Stimulated activated naive CD8-positive, alpha-beta T cell treated with anti-CD3 and anti-CD28 coated beads, Interleukin-15, Interleukin-2, amounts not matched to agents 100 U/mL and 50 U/mL, for 24 hours (primary cell): ENCODE measurements at places on chromosomes 7 and 10.

DNA sequence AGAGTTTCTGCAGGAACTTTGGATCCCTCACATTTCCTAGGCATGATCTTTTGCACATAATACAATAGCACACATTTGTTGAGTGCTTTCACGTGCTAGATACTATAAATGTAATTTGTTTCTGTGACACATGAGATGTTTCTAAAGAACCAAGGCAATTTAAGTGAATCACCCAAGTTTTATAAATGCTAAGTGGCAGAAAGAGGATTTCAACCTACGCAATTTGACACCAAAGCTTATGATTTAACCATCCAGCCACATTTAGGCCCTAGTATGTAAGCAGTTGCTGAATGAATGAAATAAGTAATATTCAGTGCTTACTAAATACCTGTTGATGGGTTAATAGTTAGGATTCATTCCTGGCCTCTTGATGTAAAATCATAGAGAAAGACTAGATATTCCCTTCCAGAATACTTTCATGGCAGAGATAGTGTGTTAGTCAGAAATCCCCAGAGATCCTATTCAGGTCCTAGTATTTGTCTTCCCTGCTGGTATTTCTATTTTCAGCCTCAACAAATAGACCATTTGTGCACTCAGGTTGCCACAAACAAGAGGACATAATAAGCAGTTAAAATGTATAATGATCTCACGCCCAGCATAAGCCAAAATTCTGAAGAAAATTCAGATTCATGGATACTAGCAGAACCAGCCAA, 572.6 kb downstream of the IPMK start:
- no peak for DNase-seq

- no peak for DNase-seq
These were observed 214.2 kb downstream of the ANK3 start for GRCh38 chr10:60175441-60175971.

GRCh38 chr7:7620236-7620635, 20.3 kb upstream of the UMAD1 start:
- DNase-seq: no peak

GRCh38 chr10:49384268-49384953, 11.5 kb downstream of the DRGX start:
- no peak for DNase-seq
